ENCODE measurements at places on chromosomes 2 and 18.
A peak's percentile ranks its signal among the peaks of the same experiment; 100 is the strongest.

- no peak for DNase-seq
These were observed 801.2 kb upstream of the PIK3C3 start for GRCh38 chr18:41153871-41154270.

GRCh38 chr2:160247296-160248035 is 47.4 kb upstream of the ITGB6 start:
- no peak for DNase-seq

DNA sequence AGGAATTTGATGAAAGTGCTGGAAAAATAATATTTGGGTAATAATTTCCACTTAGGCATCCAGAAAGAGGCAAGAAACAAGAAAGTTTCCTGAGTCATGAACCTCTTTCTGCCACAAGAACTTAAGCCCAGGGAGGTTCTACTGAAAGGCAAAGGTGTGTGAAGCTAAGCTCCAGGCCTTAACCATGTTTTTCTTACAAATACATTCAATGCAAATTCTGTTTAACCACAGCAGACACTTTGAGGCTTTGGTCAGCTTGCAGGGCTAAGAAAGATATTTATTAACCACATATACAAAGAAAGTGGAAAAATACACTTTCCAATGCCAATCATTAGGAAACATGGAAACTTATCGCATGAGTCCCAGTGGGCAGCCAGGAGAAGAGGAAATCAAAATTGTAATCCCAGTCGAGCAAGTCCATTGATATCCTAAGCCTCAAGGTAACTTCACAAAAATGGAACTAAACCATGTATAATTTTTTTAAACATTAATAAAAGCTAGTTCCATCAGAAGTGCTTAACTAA is 68.3 kb downstream of the PIEZO2 start:
- no peak for DNase-seq

DNA sequence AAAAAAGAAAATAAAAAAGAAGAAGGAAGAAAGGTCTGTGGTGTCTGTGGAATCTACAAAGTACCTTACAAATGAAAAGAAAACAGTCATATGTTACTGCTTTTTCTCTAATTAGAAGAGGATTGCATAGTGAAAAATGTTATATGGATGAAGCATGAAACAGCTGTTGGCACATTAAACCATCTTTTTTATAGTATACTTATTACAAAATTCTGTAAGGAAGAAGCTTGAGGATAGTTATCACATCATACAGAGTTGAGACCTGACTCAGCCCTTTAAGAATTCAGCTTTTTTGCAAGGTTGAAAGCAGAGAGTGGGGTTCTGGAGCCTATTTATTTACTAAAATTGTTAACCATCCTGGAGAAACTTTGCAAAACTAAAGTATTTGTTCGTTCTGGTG is 222.7 kb downstream of the PHLPP1 start:
- DNase-seq: peak; percentile 13

DNA sequence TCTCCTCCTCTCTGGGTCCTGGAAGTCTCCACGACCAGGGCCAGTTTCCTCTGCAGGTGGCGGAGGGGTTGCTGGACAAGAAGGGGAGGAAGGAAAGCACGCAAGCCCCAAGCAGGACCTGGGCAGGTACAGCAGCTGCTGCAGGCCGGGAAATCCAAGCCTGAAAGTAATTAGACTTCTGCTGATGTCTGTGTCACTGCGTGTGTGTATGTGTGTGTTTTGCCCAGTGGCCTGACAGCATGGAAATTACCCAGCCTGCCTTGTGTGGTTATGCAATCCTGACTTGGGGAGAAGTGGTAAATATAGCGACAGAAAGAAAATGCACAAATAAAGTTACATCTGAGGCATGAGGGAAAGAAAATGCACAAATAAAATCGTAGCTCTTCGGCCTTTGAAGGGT is 121.8 kb upstream of the ZBTB14 start:
- DNase-seq: peak; percentile 86

GRCh38 chr2:198611201-198611600 is 806.8 kb downstream of the PLCL1 start:
- no peak for DNase-seq

GRCh38 chr2:135030826-135031225 is 16.4 kb downstream of the MAP3K19 start:
- peak; percentile 22 for DNase-seq

- no peak for DNase-seq
These were observed 53.9 kb downstream of the CCDC148 start for GRCh38 chr2:158402665-158403064.

GRCh38 chr2:237669628-237670392 is 42.4 kb downstream of the LRRFIP1 start:
- no peak for DNase-seq

DNA sequence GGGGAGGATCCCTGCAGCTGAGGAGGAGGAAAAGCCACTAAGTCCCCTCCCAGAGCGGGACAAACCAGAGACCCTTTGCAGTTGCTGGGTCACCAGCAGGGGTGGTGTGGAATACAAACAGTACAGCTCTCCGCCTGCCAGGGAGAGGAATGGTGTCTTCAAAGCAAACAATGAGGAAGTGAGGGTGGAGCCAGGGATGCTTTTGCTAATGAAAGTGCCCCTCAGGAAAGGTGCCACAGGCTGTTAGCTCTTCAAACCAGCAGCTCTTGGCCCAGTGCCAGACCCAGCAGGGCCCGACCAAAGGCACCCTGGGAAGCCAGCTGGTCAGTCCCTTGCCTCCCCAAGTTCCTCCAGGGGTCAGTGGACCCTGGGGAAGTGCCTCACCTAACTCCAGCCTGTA is 102.8 kb downstream of the HIBCH start:
- no peak for DNase-seq

DNA sequence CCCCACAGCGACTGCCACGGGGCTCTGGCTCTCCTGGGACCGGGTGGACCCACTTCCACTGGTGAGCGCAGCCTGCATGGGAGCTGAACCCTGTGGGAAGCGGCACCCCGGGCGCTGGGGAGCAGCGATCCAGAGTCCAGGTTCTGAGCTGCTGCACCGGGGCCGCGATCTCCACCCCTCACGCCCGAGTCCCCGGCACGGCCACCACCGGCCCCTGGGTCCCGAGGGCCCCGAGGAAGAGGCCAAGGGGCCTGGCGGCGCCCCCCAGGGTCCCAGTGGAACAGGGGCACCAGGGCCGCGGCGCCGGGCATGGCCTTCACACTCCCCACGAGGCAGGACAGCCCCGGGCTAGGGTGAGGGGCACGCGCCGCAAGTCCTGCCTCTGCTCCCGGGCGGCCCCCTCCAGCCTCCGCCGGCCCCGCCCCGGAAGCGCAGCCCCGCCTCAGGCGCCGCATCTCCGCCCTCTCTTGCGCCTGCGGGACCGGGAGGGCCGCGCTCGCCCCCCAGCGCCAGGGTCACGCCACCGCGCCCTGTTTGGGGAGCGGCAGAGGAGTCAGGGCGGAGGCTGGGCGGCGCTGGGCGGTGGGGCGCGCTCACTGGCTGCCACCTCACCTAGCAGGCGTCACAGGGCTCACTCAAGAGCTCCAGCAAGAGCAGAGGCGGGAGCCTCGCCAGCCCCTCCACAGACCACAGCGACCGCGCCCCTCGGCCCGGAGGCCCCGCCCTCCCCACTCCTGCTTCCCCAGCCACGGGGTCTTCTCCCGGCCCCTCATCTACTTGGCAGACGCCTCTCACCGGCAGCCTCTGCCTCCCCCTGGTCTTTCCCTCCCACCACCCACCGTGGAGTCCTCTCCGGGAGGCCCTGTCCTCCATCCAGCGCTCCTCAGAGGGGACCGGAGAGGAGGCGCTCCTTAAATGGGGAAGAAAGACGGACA is 26.8 kb downstream of the THAP4 start:
- peak; percentile 89 for DNase-seq

- DNase-seq: no peak
These were observed 109.9 kb upstream of the RAB27B start for GRCh38 chr18:54718408-54718773.

DNA sequence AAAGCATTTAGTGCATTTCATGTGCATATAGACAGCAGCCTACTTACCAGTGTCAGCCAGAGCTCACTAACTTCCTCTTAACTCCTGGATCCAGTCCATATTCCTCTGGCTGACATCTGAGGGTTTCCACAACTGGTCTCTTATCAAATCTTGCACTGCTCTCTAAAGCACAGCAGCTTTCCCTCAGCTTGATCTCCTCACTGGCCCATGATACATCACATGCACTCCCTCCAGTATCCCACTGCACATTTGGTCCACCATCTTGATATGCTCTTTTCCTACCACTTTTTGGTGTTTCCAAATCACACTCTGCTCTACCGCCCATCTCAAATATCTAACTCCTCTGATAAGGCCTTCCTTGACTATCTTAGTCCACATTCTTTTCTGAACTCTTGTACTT is 105.0 kb upstream of the ZFP36L2 start:
- DNase-seq: peak; percentile 63

GRCh38 chr2:148903979-148904378 is 29.0 kb downstream of the KIF5C start:
- no peak for DNase-seq

Measured in suppressor macrophage treated with lipopolysaccharide for 1 hour (primary cell).